NCI-H1092 treated with DMSO at 0.1 percent for 48 hours (cell line): ENCODE measurements at places on chromosomes 7 and 10.
A peak's percentile ranks its signal among the peaks of the same experiment; 100 is the strongest.

DNA sequence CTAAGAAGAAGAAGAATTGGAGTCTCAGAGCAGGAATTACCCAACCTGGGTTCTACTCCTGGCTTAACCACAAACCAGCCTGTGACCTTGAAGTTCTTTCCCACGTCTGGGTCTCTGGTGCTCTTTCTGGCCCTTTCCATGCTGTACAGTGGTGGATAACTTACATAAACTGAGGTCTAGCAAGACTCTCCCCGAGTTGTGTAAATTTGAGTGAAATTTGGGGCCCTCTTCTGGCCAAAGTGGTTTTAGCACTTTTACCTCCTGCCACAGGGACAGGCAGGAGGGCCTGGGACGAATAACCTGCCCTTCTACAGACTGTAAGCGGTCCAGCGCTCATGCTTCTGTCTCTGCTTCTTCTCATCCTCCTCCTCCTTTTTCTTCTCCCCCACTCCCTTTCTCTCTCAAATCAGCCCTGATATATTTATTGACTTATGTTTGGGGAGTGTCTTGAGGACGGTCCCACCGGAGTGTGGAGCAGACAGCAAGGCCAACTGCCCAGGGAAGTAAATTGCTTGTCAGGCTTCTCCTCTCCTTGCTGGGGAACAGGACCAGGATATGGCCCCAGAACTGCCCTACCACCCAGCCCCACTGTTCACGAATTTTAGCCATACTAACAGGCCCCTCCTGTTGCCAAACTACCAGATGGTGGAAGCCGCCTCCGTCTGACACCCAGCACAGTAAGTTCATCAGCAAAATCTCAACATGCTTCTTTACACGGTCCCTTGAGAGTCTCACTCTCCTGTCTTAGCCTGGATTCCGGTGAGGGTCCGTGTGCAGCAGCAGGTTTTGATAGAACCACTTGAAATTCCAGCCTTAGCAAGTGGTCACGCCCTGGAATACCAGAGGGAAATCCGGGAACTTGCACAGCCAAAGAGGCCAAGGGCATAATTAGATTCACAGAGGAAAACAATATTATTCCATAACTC, 4.0 kb upstream of the SH3PXD2A start:
- DNase-seq = peak; percentile 36

GRCh38 chr10:20797290-20797689, 99.8 kb downstream of the NEBL start:
- no peak for DNase-seq

- peak; percentile 58 for DNase-seq
Observed at GRCh38 chr7:1579481-1580421, 9.9 kb upstream of the PSMG3 start.

- no peak for DNase-seq
Observed at GRCh38 chr7:25716421-25716820, 435.6 kb upstream of the NFE2L3 start.
